T-helper 1 cell (primary cell): ENCODE measurements at places on chromosomes 1 and 21.
A peak's percentile ranks its signal among the peaks of the same experiment; 100 is the strongest.

DNA sequence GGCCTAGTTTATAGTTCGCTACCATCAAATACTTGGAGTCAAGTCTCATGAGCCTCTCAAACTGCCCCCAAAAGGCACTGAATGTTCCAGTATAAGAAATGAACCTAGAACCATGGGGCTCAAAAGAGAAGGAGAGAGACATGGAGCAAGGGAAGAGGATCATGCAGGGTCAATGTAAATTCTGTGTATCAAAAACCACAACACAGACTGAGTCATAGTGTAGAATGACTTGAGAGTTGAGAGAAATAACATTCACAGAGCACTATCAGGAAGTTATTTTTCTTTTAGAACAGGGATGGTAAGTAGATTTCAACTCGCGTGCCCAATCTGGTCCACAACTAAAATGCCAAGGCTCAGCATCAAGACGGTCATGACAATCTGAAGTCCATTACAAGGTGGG lies 59.8 kb downstream of the GNG12 start:
- DNase-seq = no peak

GRCh38 chr1:218363141-218363540 lies 18.0 kb downstream of the TGFB2 start:
- DNase-seq = no peak

GRCh38 chr21:37072274-37072987 lies 440 bp downstream of the PIGP start:
- DNase-seq = peak; percentile 68

- DNase-seq = peak; percentile 44
Measured at GRCh38 chr1:183023601-183024316, 539 bp downstream of the LAMC1 start.

DNA sequence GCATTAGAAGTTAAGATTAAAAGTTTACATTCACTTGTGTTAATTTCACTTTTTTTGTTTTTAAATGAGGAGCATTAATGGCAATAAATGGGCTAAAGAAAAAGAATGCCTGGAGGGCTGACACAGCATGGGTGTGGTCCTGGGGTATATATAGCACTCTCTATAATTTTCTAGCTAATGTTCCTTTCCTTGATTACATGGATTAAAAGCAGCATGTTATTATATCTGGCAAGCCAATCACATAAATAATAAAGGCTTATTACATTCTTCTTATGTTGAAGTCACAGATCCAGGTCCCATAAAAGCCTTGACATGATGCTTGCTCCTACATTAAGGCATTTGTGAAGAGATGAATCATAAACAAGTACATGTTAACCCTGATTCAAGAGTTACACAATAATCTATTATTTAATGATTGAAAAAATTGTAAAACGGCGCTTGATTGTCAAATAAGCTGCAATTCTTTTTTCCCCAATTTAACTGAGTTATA lies 91.4 kb downstream of the LYPLAL1 start:
- no peak for DNase-seq

DNA sequence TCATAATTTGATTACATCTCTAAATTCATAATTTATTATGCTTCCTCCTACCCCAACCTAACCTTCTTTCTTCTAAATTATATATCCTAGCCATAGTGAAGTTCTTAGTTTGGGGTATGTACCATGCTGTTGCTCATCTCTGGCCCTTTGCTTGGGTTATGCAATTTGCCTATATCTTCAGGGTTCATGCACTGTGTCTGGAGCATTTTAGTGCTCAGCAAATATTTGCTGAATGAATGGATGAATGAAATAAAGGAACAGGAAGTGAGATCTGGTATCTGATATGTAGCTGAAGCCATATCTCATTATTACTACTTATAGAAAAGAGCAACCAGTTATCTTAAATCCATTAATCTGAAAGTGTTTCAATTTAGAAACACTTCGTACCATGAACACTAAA lies 137.6 kb downstream of the GPATCH2 start:
- DNase-seq = no peak

GRCh38 chr1:46595127-46595526 lies 8.9 kb downstream of the MKNK1 start:
- no peak for DNase-seq
